ENCODE measurements at places on chromosomes 1 and 21. TPM values are rescaled to one million over a fixed set of nuclear protein-coding genes. Genes with fewer than 3 reads are reported as not detected.
A peak's percentile ranks its signal among the peaks of the same experiment; 100 is the strongest.

CASQ1 gene
- polyA plus RNA-seq: 11.1 TPM

S100A2 gene
- polyA plus RNA-seq: not detected

KCNE2 gene
- polyA plus RNA-seq: not detected

CASZ1 gene
- 0.50 TPM for polyA plus RNA-seq

TNFSF4 gene
- 0.21 TPM for polyA plus RNA-seq

NTNG1 gene
- polyA plus RNA-seq: not detected

ZNF124 gene
- polyA plus RNA-seq: 2.6 TPM

CAMK2N1 gene
- polyA plus RNA-seq: not detected

PAFAH2 gene
- polyA plus RNA-seq: 4.1 TPM

GLIS1 gene
- polyA plus RNA-seq: not detected

TNNI3K gene
- polyA plus RNA-seq: 0.51 TPM

SLC2A5 gene
- polyA plus RNA-seq: 1.3 TPM

DNA sequence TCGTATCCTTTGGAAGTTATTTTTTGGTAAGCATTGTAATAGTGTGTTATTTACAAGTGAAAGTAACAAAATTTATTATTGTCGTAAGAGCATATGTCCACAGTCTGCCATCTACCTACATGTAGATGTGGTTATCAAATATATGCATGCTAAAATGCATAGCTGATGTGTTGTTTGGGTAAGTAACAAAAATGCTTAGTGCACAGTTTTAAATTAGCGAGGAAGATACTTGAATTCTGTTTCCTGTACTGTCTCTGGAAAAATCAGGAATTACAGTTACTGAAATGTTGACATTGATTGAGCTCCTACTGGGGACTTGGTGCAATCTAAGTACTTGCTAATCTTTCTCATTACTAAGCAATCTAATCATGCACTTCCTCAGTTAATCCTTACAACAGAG is 14.3 kb downstream of the WDR64 start:
- H3K27ac ChIP-seq: no peak overlapping the region
- no peak overlapping the region for H3K4me3 ChIP-seq
- no peaks in the 10 kb centered on the region for H3K4me1 ChIP-seq
- no peaks in the 10 kb centered on the region for H3K36me3 ChIP-seq
- H3K27me3 ChIP-seq: no peaks in the 10 kb centered on the region
- no peak for DNase-seq

- H3K27ac ChIP-seq: no peak within 1 kb of the TSS
- H3K4me1 ChIP-seq: no peaks in the 10 kb centered on the region
- no peak for DNase-seq
- H3K27me3 ChIP-seq: peaks cover 87% of the 10 kb centered on the region
- H3K4me3 ChIP-seq: no peak within 1 kb of the TSS
Observed at GRCh38 chr1:37764888-37765441, at the start of gene EPHA10. Gene EPHA10, minus strand, starts transcription at chr1:37765120. Its CDS starts 54 bp downstream, at chr1:37765066.

- H3K4me1 ChIP-seq: no peaks in the 10 kb centered on the region
- no peak overlapping the region for H3K27ac ChIP-seq
- no peak overlapping the region for H3K4me3 ChIP-seq
Observed at GRCh38 chr1:81887421-81888144, 86.8 kb downstream of the ADGRL2 start.

DNA sequence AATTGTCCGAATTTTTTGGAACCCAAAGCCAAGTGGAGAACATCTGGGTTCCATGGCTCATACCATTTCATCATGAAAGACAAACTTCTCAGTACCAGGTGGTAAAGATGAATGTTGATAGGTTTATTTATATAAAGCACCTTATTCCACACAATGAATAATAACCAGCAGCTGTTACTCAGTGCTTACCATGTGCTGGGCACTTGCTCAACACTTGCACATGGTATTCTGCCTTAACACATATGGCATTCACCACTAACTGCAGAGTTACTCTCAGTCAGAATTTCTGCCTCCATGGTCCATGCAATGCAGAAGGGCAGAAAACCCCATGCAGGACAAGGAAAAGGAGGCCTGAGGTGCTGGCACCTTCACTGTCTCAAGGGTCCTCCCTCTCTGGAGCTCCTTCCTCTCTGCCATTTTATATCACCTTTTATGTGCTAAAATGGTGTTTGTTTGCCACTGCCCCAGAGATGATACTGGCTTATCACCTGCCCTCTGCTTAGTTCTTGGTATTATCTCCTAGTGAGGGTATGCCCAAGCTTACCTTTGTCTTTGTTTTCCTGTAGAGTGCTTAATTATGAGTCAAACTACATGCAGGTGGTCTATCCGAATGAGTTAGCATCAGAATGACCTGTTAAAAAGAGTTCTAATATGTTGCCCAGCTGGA is 76.7 kb upstream of the ZNF326 start:
- no peak for DNase-seq
- H3K4me3 ChIP-seq: no peak overlapping the region
- H3K27me3 ChIP-seq: no peaks in the 10 kb centered on the region
- no peaks in the 10 kb centered on the region for H3K4me1 ChIP-seq
- H3K27ac ChIP-seq: peak overlapping the region; percentile 24

GRCh38 chr1:36323636-36324352 is at the start of gene EVA1B:
Gene EVA1B, minus strand, starts transcription at chr1:36323645. Its CDS starts 608 bp downstream, at chr1:36323037.
- no peaks in the 10 kb centered on the region for H3K36me3 ChIP-seq
- H3K27ac ChIP-seq: no peak within 1 kb of the TSS
- peak within 1 kb of the TSS; percentile 68 for H3K4me3 ChIP-seq
- peaks cover 17% of the 10 kb centered on the region for H3K27me3 ChIP-seq

- H3K27me3 ChIP-seq: no peaks in the 10 kb centered on the region
- H3K27ac ChIP-seq: no peak overlapping the region
- H3K4me1 ChIP-seq: no peaks in the 10 kb centered on the region
Observed at GRCh38 chr1:164770131-164770529, 211.1 kb downstream of the PBX1 start.

DNA sequence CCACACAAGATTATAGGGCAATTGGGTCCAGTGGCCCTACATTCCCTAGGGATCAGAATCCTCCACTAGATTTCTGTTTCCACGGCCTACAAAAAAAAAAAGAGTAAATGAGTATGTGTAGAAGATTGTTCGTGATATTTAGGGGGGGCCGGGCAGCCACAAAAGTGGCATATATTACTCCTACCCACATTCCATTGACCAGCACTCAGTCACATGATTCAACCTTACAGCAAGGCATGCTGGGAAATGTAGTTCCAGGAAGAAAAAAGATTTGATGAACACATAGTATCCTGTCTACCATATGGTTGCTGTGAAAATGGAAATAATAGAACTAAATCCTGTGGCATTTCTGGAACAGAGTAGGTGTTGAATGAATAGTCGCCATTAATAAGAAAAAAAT is 43.4 kb upstream of the GJB5 start:
- H3K27me3 ChIP-seq: no peaks in the 10 kb centered on the region
- no peaks in the 10 kb centered on the region for H3K36me3 ChIP-seq
- no peak for DNase-seq
- H3K27ac ChIP-seq: no peak overlapping the region
- H3K4me3 ChIP-seq: no peak overlapping the region

GRCh38 chr21:38853421-38853919 is 47.7 kb downstream of the ETS2 start:
- H3K36me3 ChIP-seq: no peaks in the 10 kb centered on the region
- peak; percentile 30 for DNase-seq
- no peak overlapping the region for H3K27ac ChIP-seq
- H3K27me3 ChIP-seq: no peaks in the 10 kb centered on the region

DNA sequence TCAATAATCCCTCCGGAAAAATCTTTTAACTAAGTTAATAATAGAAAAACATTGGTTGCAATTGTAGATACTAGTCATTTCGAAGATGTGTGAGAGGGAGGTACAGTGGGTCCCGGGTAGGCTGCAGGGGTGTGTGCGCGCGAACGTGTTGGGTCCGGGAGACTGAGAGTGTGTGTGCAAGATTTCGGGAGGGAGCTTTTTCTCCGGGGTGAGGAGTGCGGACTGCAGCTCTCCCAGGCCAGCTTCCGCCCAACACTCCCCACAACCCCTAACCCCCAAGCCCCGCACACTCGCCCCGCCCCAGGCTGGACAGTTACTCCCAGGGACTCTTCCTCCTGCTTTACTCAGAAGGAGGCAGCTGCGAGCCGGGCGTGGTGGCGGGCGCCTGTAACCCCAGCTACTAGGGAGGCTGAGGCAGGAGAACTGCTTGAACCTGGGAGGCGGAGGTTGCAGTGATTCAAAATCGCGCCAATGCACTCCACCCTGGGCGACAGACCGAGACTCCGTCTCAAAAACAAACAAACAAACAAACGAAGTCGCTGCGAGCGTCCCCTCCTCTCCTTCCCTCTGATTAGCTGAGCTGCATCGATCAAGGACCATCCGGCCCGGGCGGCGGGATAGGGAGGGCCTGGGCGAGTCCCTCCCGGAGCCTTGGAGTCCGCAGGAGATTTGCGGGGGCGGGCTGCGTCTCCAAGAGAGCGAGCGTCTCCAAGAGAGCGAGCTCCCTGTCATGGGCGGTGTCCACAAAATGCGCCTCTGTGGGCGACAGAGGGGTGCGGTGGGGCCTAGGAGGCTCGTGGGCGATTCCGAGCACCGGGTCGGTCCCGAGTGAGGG is 28.3 kb upstream of the PPM1J start:
- H3K27ac ChIP-seq: no peak overlapping the region
- H3K4me1 ChIP-seq: peaks cover 5% of the 10 kb centered on the region
- H3K4me3 ChIP-seq: no peak overlapping the region
- no peaks in the 10 kb centered on the region for H3K36me3 ChIP-seq
- no peak for DNase-seq

DNA sequence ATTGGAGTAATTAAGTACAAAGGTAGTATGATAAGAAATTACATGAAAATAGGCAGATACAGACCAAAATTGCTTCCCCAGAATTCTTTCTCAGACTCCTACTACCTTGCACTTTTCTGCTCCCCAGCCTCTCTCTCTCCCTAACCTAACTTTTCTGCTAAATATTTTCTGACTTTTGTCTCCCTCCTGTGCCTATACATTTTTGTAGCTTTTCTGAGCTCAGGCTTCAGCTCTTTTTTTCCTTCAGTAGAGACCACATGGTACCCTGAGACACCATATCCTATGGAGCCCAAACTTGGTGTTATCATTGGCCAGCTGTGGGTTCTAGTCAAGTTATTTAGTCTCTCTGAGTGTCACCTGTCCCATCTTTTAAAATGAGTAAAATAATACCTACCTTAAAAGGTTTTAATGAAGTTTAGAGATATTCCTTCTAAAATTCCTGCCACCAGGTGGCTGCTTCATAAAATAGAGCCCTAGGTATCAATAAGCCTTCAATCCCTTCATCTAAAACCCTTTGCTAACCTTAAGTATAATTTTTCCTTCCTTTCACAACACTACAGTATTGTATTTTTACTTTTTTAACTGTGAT is 237.6 kb upstream of the DUSP10 start:
- no peak overlapping the region for H3K27ac ChIP-seq
- peaks cover 9% of the 10 kb centered on the region for H3K4me1 ChIP-seq
- no peaks in the 10 kb centered on the region for H3K36me3 ChIP-seq
- H3K4me3 ChIP-seq: no peak overlapping the region
- H3K27me3 ChIP-seq: no peaks in the 10 kb centered on the region
- DNase-seq: no peak

- H3K36me3 ChIP-seq: no peaks in the 10 kb centered on the region
- H3K4me1 ChIP-seq: no peaks in the 10 kb centered on the region
- H3K27me3 ChIP-seq: no peaks in the 10 kb centered on the region
- no peak overlapping the region for H3K27ac ChIP-seq
- no peak for DNase-seq
Observed at GRCh38 chr1:199151634-199152425, 513.0 kb downstream of the PTPRC start.

DNA sequence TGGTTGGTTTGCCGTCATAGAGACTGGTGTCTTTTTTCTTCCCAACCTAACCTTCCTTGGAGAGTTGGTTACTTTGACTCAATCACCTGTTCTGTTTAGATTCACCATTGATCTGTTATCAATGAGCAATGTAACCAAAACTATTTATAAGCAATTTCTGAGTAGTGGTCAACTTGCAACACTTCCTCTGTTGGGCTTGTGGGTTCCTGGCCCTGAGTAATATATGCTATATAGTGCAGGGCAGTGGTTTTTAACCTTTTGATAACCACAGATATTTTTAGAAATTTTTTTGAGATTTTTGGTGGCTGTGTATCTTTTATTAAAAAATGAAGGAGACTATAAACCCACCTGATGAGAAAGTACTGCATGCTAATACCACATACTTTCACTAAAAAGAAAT is 9.4 kb upstream of the XCL1 start:
- H3K4me3 ChIP-seq: no peak overlapping the region
- no peak for DNase-seq
- H3K27ac ChIP-seq: no peak overlapping the region

GRCh38 chr1:89369331-89369730 is 5.5 kb downstream of the GBP6 start:
- H3K27me3 ChIP-seq: no peaks in the 10 kb centered on the region
- no peaks in the 10 kb centered on the region for H3K4me1 ChIP-seq
- no peak for DNase-seq

GRCh38 chr1:248703674-248704073 is 1.1 kb upstream of the OR14I1 start:
- DNase-seq: no peak
- H3K4me1 ChIP-seq: peaks cover 11% of the 10 kb centered on the region
- no peaks in the 10 kb centered on the region for H3K36me3 ChIP-seq
- H3K27me3 ChIP-seq: no peaks in the 10 kb centered on the region
